ENCODE measurements at places on chromosomes 3 and 15.

DNA sequence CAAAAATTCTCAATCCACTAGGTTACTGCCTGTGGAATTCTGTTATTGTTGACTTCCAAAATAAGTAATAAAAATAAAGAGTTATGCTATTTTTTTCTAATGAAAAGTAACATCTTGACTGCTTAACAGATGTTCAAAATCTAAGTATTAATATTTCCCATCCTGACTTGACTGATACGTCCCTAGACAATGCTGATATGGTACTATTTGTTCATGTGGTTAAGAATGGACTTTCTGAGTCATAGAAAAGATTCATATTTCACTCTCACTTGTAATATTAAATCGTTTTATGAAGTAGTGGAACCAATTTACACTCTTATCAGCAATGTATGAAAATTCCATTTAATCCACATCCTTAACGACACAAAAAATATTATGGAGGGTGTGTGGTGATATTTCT is 104.8 kb upstream of the PLSCR5 start:
- no peak for DNase-seq

GRCh38 chr15:77808075-77808474 is 175.4 kb upstream of the LINGO1 start:
- peak; percentile 89 for DNase-seq

DNA sequence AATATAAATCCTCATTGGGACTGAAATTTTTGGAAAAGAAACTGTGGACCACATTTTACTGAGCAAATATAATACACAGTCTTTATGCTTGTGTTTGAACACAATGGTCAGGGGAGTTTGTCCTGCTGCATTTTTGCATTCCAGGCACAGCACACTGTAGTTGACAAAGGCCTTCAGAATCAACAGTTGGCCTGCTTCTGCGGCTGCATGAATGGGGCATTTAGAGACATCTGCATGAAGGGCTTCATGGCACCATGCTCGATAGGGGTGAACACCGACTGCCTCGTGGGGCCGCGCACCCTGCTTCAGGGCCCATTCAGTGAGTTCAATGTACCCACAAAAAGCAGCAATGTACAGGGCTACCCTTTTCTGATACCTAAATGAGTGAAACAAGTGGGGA is 15.4 kb upstream of the COMMD2 start:
- peak; percentile 99 for DNase-seq

GRCh38 chr15:57923306-57923705 is 142.2 kb downstream of the ALDH1A2 start:
- DNase-seq = no peak

DNA sequence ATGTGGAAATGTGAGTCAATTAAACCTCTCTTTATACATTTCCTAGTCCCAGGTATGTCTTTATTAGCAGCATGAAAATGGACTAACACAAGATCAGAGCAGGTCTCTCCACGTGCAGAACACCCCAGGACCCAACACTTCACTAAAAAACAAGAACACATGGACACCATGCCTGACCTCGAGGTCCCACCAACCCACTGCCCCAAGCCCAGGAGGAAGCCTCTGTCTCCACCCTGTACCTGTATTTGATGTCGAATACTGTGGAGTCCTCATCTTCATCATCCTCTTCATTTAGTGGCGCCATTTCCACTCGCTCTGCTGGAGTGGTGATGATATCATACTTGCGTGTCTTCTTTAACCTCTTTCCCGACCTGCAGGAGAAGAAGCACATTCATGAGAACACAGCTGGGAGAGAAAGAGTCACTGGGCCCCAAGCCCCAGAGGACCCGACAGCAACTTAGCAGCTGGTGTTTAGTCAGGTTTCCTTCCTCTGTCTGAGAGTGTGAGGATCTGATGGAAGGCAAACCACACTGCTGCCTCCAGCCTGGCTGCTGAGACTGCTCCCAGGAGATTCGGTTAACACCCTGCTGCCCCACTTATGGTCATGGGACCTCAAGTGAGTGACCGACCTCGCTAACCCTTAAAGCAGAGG is 25.5 kb downstream of the FAM174B start:
- DNase-seq = no peak

- DNase-seq = no peak
Measured at GRCh38 chr3:187941135-187941847, 196.0 kb upstream of the BCL6 start.

GRCh38 chr15:91348752-91349500 is 248.9 kb downstream of the SV2B start:
- no peak for DNase-seq

DNA sequence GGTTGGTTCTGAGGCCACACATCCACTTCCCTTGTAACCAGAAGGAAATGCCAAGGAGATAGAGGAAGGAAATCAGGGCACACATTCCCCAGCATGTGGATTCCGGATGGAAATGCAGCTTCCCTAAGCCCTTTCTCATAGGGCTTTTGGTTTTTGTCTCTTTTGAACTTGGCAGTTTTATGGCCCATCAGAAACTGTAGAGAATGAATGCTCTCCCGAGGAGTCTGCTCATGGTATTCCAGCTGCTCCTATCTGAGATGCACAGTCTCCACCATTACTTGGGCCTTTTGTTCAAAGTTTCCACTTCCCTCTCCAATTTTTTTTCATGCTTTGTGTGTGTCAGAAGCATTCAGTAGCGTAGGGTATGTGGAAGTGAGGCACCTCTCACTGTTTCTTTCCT is 21.2 kb downstream of the XYLB start:
- DNase-seq = no peak

DNA sequence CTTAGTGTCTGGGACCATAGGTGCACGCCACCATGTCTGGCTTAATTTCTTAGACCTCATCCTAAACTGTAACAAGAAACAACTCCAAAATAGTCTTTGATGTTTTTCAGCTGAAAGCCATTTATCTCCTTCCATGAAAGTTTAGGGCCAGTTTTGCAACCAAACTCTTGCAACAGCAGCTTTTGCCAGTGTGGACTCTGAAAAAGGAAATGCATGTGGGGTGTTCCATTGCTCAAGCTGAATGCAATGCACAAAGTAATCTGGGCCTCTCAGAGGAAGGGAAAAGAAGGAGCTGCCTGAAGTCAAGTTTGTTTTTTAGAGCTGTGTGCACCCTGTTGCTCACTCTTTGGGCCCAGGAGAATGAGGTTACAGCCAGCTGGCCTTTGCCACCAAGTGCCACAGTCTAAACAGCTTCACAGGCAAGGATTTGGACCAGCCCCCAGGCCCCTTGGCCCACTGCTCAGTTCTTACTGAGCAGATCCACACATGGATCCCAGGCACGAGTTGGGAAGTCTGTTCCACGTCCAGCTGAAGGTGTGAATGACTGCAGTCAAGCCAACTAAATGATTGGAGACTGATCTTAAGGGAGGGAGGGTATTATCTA is 212.3 kb upstream of the LRRFIP2 start:
- no peak for DNase-seq

DNA sequence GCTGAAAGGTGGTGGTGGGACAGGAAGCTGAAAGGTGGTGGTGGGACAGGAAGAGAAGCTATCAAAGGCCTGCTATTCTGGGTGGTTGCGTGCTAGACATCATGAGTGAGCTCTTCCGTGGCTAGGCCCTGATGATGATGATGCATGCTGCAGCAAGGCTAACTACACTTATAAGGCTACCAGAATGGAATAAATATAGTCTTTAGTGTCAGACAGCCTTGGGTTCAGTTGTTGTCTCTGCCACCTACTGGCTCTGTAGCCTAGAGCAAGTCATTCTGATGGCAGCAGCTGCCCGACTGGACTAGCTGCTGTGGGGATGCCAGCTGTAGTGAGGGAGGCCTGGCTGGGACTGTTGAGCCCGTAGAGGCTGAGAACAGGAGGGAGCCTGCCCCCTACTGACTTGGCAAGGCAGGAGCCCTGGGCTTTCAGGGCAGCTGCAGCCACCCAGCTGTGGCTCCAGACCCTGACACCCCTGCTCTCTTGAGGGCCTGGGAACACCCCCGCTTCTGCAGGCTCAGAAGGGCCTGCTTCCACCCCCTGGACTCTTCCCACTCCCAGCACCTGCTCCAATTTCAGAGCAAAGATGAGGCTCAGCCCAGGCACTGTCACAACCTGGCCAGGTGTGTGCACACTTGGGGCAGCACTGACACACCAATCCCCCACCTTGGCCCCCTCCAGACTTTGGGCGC is 21.4 kb upstream of the ZBED2 start:
- DNase-seq = no peak

- no peak for DNase-seq
Measured at GRCh38 chr3:124923833-124924232, 10.7 kb downstream of the MUC13 start.

- DNase-seq = no peak
Measured at GRCh38 chr3:72185549-72186399, 400.8 kb upstream of the PROK2 start.

DNA sequence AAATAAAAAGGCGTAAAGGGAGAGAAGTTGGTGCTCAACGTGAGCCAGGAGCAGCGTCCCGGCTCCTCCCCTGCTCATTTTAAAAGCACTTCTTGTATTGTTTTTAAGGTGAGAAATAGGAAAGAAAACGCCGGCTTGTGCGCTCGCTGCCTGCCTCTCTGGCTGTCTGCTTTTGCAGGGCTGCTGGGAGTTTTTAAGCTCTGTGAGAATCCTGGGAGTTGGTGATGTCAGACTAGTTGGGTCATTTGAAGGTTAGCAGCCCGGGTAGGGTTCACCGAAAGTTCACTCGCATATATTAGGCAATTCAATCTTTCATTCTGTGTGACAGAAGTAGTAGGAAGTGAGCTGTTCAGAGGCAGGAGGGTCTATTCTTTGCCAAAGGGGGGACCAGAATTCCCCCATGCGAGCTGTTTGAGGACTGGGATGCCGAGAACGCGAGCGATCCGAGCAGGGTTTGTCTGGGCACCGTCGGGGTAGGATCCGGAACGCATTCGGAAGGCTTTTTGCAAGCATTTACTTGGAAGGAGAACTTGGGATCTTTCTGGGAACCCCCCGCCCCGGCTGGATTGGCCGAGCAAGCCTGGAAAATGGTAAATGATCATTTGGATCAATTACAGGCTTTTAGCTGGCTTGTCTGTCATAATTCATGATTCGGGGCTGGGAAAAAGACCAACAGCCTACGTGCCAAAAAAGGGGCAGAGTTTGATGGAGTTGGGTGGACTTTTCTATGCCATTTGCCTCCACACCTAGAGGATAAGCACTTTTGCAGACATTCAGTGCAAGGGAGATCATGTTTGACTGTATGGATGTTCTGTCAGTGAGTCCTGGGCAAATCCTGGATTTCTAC is at the start of gene RARB:
Gene RARB, plus strand, starts transcription at position 322 of the 847 bp plus-strand sequence. Its CDS starts 469 bp downstream, at position 791.
- peak; percentile 47 for DNase-seq

DNA sequence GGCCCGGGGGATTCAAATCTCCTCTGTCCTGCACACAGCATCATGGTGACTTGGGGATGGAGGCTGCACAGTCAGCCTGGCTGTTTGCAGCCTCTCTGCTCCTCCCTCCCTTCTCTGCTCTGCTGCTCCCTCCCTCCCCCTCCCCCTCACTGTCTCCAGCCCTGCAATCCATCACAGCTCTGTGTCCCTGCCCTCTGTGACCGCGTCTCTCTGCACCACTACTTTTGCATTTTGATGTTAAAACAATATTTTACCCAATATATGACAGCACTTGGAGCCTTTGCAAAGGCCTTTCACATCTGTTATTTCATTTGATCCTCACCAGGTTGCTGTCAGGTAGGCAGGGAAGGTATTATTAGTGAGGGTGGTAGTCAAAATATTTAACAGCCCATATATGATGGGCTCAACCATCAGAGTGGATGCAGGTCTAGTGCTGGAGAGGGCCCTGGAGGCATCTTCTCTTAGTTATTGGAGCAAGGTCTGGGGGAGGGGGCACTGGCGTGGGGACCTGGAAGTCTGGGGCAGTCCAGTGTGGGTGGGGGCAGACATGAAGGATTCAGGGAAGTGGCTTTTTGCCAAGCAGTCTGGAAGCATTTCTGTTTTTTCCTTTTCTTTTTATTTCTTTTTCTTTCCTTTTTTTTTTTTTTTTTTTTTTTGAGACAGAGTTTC is 16.3 kb upstream of the VPS8 start:
- no peak for DNase-seq

GRCh38 chr3:141372656-141373055 is 4.4 kb downstream of the ZBTB38 start:
- no peak for DNase-seq

DNA sequence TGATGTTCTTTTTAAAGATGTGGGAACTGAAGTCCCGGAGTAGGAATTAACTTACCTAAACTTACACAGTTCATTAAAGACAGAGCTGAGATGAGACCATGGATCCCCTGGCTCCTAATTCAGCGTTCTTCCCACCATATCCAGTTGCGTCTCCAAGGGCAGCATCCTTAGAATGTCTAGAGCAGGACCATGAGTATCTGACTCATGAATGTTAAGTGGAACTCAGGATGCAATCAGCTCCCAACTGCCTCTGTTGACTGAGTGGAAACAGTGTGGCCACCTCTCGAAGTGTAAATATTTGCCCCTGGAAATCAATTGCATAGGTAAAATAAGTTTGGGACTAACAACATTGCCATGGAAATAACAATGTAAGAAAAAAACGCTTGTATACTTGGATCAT is 2.5 kb downstream of the SNTN start:
- no peak for DNase-seq

DNA sequence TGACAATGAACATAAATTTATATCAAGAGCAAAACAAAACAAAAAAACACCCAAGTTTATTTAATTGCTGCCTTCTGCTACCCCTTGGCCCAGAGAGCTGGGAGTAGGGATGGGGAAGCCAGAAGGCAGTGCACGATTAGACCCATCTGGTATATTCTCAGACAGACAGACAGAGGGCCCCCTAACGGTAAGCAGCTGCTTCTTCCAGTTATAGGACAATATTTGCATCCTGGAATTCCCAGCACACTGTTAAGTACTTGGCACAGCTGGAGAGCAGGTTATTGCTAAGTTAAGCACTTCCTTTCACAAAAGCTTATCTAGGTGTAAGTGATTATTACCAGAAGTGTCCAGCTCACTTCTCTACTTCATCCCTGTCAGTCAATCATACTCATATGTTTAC is 39.3 kb downstream of the C2CD4B start:
- DNase-seq = peak; percentile 7

GRCh38 chr3:175383813-175384212 is 524.7 kb downstream of the NAALADL2 start:
- DNase-seq = no peak

DNA sequence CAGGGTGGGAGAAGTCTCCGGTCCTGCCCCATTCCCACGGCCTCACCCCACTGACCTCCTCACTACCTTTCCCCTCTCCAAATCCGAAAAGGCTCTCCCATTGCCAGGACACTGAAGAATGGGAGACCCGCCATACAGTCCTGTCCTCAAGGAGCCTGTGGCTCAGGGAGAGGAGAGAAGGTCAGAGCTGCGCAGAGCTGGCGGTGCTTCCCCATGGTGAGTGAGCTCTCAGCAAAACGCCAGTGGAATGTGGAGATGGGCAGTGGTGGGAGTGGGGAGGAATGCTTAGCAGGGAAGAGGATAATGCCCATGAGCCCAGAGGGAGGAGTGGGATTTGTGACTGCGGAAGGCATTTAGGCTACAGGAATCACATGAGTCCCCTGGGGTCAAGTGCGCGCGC is 20.1 kb downstream of the FAM43A start:
- no peak for DNase-seq

- DNase-seq = no peak
Measured at GRCh38 chr15:92409006-92409405, 15.3 kb downstream of the ST8SIA2 start.

- no peak for DNase-seq
Measured at GRCh38 chr3:99892332-99892731, 74.7 kb downstream of the CMSS1 start.
